Stimulated activated naive CD4-positive, alpha-beta T cell treated with Interleukin-2 at 50 U/mL for 16 hours (primary cell): ENCODE measurements at places on chromosomes 13 and 19.

DNA sequence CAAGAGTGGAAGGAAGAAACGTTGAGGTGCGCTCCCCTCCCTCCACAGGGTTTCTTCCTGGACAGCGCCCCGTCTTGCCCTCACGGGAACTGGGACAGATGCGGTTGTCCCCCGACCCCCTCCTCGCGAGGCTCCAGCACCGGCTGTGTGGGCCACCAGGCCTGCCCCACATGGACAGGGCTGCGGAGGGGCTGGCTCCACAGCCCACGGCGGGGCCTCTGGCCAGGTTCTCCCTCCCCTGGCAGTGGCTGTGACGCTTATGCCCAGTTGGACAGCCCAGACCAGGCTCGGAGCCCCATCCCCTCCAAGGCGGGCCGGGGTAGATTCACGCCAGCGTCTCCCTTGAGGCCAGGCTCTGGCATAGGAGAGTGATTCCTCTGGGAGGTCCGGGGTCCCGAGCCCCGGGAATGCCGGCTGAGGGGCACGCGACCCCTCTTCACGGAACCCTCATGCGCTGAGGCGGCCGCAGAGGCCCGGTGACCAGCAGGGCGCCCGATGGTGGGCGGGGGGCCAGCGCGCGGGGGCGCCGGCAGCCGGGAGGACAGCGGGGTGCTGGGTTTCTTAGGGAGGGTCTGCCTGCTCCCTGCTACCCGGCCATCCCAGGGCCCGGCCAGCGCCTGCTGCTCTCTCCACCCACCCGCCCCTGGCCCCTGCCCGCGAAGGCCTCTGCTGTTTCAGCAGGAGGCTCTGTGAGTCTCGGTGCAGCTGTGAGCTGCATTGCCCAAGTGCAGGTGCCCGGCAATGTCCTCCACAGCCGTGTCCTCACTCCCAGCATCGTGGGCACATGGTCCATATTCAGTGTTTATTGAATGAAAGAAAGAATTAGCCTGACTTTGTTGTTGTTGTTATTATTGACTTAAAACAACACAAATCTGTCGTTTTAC lies 20.3 kb upstream of the GAS6 start:
- DNase-seq, result no peak

GRCh38 chr13:99693351-99693750 lies 192.1 kb downstream of the TM9SF2 start:
- DNase-seq, result no peak

- DNase-seq, result no peak
These were observed 63.4 kb downstream of the SMARCA4 start for GRCh38 chr19:11024259-11024658.

GRCh38 chr13:53017433-53017970 lies 11.1 kb upstream of the OLFM4 start:
- DNase-seq, result no peak

GRCh38 chr13:80873589-80873988 lies 532.7 kb upstream of the SPRY2 start:
- no peak for DNase-seq

DNA sequence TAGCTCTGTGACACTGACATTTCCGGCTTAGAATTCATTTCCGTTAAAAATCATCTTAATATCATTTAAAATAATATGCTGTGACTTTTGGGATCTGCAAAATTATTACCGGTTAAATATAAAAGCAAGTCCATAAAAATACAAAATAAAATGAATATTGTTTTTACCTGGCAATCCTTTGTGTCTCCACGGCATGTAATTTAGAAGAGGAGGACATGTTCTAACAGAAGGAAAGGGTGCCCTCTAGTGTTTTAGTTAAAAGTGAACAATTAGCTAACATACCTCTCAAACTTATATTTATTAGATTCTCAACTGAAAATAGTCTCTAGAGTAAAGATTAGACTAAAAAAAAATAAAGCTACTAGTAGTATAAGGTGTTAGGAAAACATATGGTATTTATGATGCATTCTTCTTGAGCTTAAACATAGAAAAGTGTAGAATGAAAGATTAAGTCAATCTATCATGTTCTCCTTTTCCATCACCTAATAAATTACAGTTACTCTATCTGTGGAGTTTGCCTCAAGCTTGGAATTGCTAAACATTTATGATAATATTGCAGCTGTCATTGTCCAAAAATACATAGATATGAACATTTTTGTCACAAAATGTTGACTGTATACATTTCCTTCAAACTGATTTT lies 676.7 kb upstream of the SPRY2 start:
- DNase-seq, result no peak

DNA sequence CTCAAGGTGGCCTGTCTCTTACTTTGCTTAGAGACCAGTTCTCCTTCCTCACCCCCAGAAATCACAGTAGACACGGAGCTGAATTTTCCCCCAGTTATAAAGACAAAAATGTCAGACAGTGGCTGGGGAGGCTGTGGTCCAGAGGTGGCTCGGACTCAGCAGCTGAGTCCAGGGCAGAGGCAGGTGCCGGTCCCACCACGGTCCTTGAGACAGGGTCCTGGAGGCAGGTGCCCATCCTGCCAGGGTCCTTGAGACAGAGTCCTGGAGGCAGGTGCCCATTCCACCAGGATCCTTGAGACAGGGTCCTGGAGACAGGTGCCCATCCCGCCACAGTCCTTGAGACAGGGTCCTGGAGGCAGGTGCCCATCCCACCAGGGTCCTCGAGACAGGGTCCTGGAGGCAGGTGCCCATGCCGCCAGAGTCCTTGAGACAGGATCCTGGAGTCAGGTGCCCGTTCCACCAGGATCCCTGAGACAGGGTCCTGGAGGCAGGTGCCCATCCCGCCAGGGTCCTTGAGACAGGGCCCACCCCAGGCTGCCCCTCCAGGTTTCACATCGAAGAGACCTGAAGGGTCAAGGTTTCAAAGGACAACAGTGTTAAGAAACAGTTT lies 23.1 kb downstream of the PEPD start:
- no peak for DNase-seq

GRCh38 chr13:46569456-46569855 lies 16.5 kb downstream of the LRCH1 start:
- DNase-seq, result no peak

- no peak for DNase-seq
These were observed 70.2 kb downstream of the SOX1 start for GRCh38 chr13:112137144-112137543.

- DNase-seq, result no peak
These were observed 6.9 kb downstream of the DCLK1 start for GRCh38 chr13:36124236-36124822.

DNA sequence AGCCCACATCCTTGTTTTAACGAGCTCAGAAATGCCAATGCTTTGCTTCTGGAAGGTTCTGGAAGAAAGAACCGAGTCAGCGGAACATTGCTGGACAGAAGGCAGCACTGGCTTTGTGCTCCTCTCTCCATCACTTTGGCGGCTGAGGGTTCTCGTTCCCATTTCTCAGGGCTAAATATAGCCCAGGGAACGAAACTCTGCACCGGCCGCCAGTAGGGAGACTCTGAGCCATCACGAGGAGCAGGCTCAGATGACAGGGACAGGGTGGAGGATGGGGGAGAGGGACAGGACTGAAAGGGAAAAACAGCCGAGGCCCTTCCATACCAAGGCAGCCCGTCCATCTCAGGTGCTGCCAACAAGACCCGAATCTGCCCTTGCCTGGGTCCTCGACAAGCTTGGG lies 166.4 kb downstream of the CACNA1A start:
- no peak for DNase-seq

DNA sequence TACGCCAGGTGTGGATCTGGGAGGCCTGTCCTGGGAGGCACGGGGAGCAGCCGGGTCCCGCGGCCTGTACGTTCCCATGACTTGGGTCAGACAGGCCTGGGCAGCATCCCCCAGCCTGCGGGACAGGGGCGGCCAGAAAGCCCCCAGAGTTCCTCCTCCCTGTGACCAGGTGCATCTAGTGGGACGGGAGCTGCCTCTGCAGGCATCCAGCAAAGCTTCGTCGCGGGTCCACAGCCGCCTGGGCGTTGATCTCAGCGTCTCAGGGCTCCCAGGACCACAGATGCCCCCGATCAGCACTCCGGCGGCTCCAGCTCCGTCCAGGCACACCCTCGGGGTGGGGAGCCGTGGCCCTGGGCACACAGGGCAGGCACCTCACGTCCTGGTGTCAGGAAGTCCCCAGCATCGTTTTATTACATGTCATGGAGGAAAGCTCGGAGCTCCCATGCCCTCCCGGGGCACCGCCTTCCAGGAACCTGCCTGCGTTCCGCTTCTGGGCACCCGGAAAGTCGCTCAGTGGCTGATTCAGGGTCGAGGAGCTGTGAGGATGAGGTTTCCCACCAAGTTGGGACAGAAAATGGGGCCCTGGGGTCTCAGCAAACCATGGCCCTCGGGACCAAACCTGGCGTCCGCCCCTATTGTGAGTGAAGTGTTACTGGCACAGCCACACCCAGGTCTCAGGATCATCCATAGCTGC lies 1.5 kb upstream of the GZMM start:
- DNase-seq, result no peak

- DNase-seq, result no peak
These were observed 190.6 kb downstream of the MZT1 start for GRCh38 chr13:72536714-72537394.
